ENCODE measurements at places on chromosomes 16 and 17. TPM values are rescaled to one million over a fixed set of nuclear protein-coding genes. Genes with fewer than 3 reads are reported as not detected.

UNC119 gene
- 12.9 TPM for total RNA-seq

MT1G gene
- total RNA-seq: 14.0 TPM

DNA sequence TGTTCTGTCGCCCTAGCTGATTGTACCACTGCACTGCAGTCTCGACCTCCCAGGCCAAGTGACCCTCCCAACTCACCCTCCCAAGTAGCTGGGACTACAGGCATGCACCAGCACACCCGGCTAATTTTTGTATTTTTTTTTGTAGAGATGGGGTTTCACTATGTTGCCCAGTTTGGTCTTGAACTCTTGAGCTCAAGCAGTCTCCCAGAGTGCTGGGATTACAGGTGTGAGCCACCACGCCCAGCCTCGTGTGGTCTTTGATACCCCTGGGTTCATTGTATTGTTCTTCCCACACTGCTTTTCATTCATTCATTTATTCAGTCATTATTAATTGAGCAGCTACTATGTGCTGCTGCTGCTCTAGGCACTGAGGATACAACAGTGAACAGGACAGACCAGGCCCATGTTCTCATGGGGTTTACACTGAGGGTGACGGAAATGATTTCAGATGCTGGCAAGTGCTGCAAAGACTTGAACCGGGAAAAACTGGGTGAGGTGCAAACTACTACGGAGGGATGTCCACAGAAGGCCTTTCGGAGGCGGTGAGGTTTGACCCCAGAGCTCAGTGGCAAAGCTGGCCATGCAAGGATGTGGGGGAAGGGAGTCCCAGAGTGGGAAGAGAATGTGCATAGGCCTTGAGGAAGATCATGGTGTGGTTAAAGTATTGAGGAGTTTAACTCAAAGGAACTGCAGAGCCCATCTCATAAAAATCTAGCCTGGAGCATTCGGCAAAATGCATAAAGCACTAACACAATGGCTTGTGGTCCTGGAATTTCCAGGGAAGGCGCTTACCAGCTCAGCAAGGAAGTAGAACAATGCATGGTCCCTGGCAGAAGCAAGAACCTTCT, 10.9 kb downstream of the ABCC1 start:
- DNase-seq: no peak

DNA sequence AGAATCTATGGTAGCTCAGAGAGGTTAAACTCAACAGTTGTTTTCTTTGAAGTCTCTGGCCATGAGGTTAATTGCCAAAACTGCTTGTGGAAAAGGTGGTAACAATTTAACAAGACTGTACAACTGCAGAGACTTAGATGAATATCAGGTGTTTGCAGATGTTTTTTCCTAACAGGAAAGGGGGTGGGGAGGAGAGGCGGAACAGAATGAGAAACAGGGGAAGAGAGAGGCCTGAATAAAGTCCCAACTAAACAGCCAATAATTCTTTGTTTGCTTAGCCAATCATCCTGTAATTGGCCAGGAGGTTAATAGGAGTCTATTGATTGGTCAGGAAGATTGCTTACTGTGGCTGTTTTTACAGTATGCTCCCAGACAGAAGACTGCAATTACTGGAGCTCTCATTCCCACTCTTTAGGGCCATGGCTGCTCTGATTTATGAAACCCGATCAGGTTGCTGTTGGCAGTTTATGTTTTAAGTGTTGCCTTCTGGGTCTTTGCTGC, 249.7 kb upstream of the TBX2 start:
- no peak for DNase-seq

DNA sequence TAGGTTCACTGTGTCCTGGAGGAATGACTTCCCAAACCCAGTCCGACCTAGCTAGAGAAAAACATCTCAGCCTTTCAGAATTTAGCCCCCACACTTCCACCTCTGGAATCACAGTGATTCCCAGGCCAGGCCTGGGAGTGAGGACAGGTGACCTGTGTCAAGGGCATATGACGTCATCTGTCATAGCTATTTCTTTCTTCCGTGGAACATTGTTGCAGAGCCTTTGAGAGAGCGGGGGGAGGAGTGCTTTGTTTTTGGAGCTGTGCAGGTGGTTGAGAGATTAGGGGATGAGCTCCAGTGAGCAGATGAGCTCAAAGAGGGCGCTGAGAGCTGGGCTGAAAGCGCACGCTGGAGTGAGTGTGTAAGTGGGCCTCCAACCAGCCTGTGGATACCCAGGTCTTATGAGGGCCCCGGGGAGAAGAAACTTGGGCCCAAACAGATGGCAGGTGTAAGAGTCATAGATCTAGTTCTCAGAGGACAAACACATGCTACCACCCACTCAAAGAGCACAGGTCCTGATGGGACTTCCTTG, 344.8 kb downstream of the SNX29 start:
- no peak for DNase-seq

GRCh38 chr16:77290451-77291115, 91.4 kb downstream of the SYCE1L start:
- DNase-seq: no peak

DNA sequence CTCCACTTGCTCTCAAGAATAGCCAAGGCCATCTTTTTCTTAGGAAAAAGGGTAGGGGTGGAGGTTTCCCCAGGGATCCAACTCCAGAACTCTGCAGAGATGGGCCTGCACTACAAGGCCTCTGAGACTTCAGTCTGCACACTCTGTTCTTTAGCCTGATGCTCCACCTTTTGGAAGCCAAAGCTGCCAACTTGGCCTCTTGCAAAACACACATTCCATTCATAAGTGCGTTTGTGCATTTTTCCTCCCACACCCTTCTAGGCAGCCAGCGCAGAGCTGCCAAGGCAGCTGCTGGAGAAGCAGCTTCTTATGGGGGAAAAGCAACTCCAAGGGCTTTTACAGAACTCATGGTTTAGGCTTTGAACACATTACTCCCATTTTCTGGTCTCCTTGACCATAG, 45.3 kb downstream of the REXO5 start:
- peak; percentile 92 for DNase-seq

DNA sequence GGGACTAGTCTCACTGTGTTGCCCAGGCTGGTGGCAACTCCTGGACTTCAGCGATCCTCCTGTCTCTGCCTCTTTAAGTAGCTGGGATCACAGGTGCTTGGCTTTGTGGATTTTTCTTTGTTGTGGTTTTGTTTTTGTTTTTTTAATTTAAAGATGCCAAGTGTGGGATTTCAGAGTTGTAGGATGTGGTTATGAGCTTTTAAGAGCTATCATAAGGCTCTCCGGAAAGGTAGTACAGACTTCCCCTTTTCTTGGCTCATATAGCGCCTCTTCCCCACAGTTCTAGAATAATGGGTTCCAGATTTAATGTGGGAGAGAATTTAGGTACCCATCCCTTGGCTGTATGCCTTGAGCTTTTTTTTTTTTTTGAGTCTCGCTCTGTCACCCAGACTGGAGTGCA, 17.1 kb downstream of the AKAP1 start:
- DNase-seq: peak; percentile 4
